ENCODE measurements at places on chromosomes 6 and 20.

- no peak for DNase-seq
These were observed 92.1 kb downstream of the TXNDC5 start for GRCh38 chr6:7818257-7819214.

GRCh38 chr6:3037638-3038365 is 30.5 kb upstream of the RIPK1 start:
- no peak for DNase-seq

DNA sequence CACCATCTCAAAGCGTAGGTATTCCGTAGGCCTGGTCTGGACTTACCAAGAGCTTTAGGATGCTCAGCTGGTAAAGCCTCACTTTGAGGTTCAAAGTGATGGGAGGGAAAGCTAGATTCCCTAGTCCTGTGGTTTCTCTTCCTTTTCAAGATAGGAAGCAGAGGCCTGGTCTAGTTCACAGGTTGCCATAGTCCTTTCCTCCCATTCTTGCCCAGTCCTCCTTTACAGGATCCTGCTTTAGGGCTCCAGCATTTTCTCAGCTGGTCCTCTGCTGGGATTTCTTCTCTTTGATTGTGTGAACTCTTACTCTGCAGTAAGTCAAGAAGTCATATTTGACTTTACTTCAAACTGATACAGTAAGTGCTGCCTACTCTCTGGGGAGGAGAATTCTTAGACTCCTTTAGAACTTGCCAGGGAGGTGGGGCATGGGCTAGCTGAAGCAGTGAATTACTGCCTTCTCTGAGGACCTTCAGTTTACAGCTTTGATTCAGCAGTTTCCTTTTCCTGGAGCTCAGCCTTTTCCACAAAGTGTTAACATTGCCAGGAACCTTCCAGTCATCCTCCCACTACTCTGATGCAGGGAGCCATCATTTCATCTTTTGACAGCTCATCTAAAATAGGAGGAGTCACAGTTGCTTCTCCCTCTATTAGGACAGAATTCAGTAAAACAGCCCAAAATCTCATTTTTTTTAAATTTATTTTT is 42.8 kb upstream of the PLCG1 start:
- DNase-seq = no peak

DNA sequence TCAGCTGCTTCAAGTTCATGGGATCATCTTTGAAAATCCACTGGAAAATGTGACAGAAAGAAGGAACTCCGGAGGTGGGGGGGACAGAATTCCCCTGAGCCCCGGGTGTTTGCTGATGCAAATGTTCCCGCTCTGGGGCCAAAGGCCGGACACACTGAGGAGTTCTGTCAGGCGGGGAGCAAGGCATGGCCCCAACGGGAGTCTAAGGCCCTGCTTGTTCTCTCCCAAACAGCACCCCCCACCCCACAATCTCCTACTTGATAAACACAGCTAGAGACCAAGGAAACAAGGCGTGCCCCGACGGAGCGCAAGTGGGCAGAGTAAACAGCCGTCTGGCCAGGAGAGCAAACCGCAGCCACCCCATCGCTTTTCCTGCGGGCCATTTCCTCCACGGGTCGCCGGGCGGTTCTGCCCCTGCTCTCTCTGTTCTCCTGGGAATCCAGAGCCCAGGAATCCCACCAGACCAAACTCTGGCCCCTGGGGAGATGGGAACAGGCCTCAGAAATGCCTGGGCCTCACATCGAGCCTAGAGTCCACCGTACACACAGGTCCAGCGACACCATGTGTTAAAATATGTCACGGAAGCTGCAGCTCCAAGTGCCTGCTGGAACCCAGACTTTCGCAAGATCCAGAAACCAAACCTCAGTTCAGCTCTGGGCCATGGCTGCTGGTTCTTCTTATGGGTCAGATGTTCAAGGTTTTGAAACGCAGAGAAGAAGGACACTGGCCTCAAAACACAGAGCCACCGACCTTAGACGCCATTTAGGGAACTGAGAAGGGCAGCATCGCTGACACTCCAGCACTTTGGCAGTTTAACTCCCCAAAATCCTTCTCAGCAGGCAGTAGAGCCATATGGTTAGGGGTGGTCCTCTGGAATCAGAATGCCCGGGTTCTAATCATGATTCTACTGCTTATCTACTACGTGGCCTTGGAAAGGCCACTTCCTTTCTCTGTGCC is 104.2 kb downstream of the PREX1 start:
- DNase-seq = no peak

- no peak for DNase-seq
These were observed 5.7 kb downstream of the CUL7 start for GRCh38 chr6:43047998-43048397.

- no peak for DNase-seq
These were observed 8.2 kb downstream of the PRPH2 start for GRCh38 chr6:42714098-42714761.

- DNase-seq = peak; percentile 97
These were observed 53.6 kb downstream of the CDH26 start for GRCh38 chr20:60011512-60012507.

- DNase-seq = no peak
These were observed 98.0 kb downstream of the RPP40 start for GRCh38 chr6:4905826-4906225.

DNA sequence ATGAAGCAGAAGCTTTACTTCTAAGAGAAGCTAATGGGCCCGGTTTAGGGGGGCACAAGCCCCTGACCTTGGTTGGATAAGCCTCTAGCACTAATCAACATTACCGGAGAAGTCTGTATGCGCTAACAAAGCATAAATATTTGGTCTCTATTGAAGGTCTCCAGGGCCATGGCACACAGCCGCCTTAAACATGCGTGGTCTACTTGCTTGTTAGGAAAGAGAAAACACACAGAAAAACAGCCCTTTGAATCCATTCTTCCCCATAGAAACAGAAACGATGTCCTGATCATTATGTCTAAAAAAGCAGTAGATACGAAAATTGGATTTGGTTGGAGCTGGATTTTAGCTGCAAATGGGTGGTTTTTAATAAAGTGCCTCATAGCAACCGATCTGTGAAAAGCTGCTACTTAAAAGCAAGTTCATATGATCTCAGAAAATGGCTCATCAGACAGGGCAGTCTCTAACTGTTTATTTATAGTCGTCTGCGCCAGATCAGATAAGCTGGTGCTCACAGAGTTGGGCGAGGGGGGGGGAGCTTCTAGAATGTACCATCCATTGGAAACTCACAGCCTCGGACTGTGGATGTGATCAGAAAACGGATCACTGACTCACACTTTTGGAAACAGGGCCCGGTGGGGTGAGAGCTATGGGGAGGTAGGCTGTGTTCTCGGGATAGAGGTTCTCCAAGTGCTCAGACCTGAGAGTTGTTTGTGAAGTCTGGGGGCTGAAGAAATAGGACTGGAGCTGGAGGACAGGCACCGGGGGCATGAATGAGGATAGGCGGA is 35.3 kb upstream of the APCDD1L start:
- DNase-seq = no peak

GRCh38 chr20:55174635-55175034 is 699.2 kb downstream of the DOK5 start:
- no peak for DNase-seq

GRCh38 chr6:16305788-16306187 is 67.4 kb downstream of the GMPR start:
- no peak for DNase-seq

- no peak for DNase-seq
These were observed 32.6 kb upstream of the SERPINB9 start for GRCh38 chr6:2935566-2936291.

- no peak for DNase-seq
These were observed 138.9 kb downstream of the PDE7B start for GRCh38 chr6:135990439-135990838.

- DNase-seq = peak; percentile 49
These were observed 679 bp upstream of the PPDPF start for GRCh38 chr20:63519668-63520503.

GRCh38 chr20:51303731-51304670 is 238.5 kb downstream of the NFATC2 start:
- DNase-seq = no peak

GRCh38 chr6:37906121-37906520 is 86.6 kb downstream of the ZFAND3 start:
- no peak for DNase-seq

- DNase-seq = no peak
These were observed at the start of gene CALHM6 for GRCh38 chr6:116461331-116461931. Gene CALHM6, plus strand, starts transcription at chr6:116461375. Its CDS starts 555 bp downstream, at chr6:116461930.

DNA sequence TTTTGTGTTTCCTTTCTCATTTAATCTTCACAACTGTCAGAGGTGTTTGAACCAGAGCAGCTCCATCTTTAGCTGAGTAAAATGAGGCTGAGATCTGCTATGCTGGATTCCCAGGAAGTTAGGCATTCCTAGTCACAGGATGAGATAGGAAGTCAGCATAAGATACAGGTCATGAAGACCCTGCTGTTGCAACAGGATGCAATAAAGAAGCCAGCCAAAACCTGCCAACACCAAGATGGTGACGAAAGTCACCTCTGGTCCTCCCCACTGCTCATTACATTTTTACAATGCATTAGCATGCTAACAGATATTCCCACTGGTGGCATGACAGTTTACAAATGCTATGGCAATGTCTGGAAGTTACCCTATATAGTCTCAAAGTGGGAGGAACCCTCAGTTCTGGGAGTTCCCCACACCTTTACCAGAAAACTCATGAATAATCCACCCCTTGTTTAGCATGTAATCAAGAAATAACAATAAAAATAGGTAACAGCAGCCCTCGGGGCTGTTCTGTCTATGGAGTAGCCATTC is 262.2 kb upstream of the FERMT1 start:
- DNase-seq = no peak

DNA sequence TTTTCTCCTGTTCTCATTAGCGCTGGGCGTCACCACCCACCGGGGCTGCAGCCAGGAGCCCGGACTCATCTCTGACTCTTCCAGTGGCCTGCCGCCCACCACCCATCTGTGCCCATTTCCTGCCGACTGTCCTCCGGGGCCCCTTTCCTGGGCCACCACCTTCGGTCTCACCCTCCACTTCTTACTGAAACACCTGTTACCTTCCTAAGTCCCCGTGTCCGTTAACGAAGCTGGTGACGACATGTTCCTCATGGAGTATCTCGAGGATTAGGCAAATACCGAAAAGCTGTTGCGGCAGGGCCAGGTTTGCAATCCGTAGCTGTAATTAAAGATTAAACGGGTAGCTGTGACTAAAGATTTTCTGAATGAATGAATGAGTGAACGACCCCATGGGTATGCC is 80.2 kb downstream of the SRC start:
- no peak for DNase-seq

DNA sequence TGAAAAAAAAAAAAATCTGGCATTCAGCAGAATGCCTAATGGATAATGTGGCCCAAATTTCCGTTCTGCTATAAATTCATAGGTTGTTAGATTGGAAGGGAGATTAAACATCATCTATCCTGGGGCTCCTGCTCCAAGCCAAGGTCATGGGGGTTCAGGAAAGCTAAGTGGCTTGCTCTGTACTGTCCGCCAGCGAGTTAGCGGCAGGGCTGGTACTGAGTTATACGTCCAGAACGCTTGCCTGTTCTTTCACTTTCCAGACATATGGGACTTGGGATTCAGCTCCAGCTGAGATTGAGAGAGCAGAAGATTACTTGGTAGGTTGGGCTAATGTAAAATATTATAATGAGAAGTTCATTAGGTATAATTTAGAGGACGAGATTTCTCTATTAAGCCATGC is 858 bp downstream of the RWDD1 start:
- DNase-seq = peak; percentile 17

DNA sequence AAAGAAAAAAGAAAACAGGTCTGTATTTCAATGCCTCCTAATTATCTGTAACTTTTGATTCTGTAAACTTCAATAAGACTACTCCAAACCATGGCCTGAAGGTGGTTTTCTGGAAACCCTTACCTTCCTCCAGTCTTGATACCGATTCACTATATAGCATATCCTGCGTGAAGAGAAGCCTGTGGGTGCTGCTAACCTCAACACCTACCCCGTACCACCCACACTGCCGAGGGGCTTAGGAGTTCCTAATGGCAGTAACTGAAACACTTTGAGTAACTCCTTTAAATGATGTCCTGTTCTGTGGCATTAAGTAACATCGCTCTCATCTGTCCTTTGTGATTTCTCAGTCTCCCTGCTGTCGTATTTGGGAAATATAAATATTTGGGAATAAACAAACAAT is 104.5 kb upstream of the CARMIL1 start:
- no peak for DNase-seq

- DNase-seq = no peak
These were observed 15.4 kb downstream of the EZR start for GRCh38 chr6:158803733-158804143.

- DNase-seq = no peak
These were observed 77.9 kb downstream of the PCSK2 start for GRCh38 chr20:17304774-17305173.

DNA sequence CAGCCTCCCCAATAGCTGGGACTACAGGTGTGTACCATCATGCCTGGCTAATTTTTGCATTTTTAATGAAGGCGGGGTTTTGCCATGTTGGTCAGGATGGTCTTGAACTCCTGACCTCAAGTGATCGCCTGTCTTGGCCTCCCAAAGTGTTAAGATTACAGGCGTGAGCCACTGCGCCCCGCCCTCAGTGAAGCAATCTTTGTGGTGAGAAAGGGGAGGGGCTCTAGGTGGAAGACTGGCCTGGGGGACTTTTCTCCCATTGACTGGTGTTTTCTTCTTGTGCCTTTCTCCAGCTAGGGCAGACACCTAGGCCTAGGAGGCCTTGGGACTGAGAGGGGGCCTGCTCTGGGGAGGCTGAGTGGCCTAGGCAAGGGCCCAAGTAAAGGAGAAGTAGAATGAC is 84.1 kb downstream of the DNAAF9 start:
- DNase-seq = no peak

DNA sequence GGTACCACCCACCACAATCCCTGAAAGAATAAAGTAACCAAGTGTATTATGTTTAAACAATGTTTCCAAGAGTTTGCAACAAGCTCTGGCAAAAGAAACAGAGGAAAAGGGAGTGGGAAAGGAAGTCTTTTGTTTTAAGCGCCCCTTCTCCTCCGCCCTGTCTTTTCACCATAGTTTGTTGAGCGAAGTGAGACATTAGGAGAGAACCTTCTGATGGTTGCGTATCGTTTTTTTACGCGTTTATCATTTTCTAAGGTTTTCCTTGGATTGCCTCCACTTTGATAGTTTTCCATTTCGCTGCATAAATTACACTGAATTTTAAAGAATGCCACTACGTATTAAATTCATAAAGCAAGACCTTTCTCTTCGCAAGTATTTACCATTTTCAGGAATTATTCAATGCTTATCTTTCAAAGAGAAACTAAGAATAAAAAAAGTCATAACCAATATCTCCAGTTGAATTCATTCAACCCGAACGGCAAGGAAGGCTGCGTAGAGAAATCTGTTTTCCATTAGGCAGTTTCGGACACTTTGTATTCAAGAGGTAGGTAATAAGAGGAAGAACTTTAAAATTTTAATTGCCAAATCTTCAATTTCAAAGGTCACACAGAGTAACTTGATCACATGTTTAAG is 920 bp upstream of the EPHA7 start:
- DNase-seq = no peak

- DNase-seq = no peak
These were observed 57.6 kb downstream of the NRSN1 start for GRCh38 chr6:24183584-24183983.

Data from NCI-H1105 (cell line).